ENCODE measurements at places on chromosomes 12 and 14.
A peak's percentile ranks its signal among the peaks of the same experiment; 100 is the strongest.

- no peak for DNase-seq
Measured at GRCh38 chr12:76871082-76871481, 7.7 kb downstream of the CSRP2 start.

GRCh38 chr12:12191008-12191407 is 75.8 kb downstream of the LRP6 start:
- no peak for DNase-seq

- no peak for DNase-seq
Measured at GRCh38 chr12:42204362-42204761, 33.7 kb downstream of the YAF2 start.

DNA sequence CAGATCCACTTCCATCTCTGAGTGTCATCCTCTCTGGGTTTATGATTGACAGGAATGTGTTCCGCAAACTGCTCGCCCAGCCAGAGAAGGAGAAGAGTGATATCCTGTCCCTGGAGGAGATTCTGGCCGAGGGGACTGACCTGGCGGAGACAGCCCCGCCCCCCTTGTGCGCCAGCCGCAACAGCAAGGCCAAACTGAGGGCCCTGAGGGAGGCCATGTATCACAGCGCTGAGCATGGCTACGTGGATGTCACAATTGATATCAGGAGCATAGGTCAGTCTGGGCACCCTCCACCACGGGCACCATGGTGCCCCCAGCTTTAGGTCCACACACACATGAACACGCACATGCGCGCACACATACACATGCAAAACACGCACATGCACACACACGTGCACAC is 67.5 kb upstream of the PWP1 start:
- no peak for DNase-seq

- no peak for DNase-seq
Measured at GRCh38 chr12:67927324-67927723, 61.9 kb upstream of the IFNG-AS1 start.

GRCh38 chr12:31620311-31620710 is 29.4 kb upstream of the DENND5B start:
- no peak for DNase-seq

- DNase-seq: no peak
Measured at GRCh38 chr12:38931461-38931860, 26.1 kb upstream of the CPNE8 start.

- no peak for DNase-seq
Measured at GRCh38 chr14:101586531-101587430, 25.5 kb downstream of the DIO3 start.

DNA sequence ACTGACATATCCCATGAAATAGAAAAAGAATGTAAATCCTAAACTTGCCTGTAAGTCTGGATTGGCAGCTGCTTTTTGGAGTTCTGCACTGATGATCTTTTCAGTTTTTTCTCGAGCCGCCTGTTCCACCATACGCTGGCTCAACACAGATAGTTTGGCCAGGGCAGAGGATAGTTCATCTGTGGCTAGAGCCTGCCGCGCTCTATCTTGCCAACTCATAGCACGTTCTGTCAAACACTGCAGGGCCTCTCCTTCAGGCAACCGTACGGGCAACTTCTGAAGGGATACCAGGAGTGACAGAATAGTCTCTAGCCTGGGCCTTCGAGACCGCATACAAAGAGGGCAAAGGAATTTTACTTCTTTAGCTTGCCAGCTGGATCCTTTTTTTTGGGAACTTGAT is 44.8 kb upstream of the SLC6A13 start:
- no peak for DNase-seq

DNA sequence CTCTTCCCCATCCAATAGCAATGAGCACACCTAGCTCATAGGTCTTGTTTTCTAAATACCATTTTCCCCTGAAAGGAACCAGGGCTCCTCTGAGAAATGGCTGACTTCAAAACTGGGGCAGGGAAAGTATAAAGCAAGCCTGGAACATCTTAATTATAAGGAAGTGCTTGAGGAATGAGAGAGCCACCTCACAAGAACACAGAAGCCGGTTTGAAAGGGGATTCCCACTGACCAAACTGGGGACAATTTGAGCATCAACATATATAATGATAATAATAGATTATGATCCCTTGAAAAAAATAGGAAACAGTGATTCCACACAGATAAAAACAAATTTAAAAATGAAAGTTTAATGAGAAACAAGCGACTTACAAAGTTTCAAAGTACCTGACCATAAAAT is 22.1 kb downstream of the PTGER2 start:
- DNase-seq: no peak

GRCh38 chr14:91100102-91100501 is 13.8 kb upstream of the DGLUCY start:
- DNase-seq: no peak

- no peak for DNase-seq
Measured at GRCh38 chr12:82456633-82457032, 98.3 kb downstream of the METTL25 start.

GRCh38 chr12:51224625-51225024 is 6.8 kb upstream of the POU6F1 start:
- no peak for DNase-seq

GRCh38 chr14:30798516-30798915 is 75.8 kb upstream of the COCH start:
- DNase-seq: no peak

- no peak for DNase-seq
Measured at GRCh38 chr14:38212111-38212510, 4.4 kb downstream of the SSTR1 start.

DNA sequence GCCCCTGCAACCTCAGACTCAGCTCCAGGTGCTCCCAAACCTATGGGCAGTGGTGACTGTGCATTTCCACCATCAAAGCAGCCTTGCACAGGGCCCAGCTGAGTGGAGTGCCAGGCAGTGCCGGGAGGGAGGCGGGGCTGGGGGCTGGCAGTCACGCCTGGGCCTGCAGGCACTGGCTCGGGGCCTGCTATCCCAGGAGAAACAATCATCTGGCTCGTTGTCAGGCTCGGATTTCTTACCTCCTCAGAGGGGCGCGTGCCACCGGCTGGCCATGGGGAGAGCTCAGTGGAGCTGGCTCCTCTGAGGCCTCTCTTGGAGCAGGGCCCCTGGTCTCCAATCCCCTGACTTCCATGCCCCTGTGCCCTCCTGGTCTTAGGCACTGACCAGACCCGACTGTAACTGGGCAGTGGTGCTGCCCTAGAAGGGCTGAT is 20.2 kb upstream of the PPP1R13B start:
- DNase-seq: no peak

DNA sequence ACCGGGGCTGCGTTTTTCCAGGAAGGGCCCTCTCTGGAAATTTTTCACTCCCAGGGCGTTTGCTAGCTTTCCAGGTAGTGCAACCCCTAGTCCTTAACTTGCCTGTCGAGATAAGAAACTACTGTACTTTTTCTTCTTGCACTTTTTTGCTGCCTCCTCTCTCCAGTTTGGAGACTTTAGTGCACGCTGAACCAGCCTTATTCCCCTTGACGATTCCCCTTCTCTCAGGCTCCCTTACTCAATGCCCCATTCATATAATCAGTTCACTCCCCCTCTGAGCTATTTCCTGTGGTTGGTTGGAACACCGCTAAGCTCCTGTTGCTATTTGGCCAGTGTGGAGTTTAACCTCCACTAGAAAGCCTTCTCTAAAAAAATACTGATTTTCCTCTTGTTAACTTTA is 682 bp downstream of the CREBL2 start:
- DNase-seq: no peak

DNA sequence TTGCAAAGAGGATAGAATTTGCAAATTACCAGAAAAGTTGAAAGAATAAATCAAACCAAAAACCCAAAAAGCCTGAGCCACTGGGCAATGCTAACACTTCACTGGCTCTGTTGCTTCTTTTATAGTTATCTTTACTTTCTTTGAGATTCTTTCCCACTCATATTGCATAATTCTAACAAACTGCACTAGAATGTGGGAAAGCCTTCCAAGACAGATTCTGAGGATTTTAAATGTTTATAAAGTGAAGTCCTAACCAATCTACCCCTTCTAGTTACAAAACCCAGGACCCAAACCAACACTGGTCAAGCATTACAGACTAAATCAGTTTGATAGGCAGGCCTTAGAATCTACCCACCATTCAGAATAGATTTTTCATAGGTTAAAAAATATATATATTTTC is 150.9 kb downstream of the MED13L start:
- DNase-seq: no peak

DNA sequence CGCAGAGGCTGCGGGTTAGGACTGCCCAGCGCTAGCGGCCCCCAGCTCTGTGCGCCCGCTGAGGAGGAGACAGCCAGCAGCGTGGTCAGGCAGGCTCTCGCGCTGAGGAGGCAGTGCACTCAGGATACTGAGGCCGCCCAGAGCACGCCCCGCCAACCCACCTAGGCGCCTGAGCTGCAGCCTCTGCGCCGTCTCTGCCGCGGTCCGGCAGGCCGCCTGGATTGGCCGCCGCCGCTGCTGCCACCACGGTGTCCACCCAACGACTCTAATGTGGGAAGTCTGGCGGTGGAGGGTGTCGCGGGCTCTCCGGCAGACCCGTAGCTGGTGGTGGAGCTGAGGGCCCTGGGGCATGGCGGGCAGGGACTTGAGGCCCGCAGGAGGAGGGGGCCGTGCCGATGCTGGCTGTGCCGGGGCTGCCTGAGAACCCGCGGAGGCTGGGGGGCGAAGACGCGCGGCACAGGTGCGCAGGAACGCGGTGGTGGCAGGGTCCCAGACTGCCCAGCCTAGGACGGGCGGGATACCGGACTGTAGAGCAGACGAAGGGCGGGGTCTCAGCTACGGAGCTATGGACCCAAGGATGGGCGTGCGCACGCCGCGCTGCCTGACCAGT is 69.9 kb downstream of the ASCL4 start:
- DNase-seq: no peak

DNA sequence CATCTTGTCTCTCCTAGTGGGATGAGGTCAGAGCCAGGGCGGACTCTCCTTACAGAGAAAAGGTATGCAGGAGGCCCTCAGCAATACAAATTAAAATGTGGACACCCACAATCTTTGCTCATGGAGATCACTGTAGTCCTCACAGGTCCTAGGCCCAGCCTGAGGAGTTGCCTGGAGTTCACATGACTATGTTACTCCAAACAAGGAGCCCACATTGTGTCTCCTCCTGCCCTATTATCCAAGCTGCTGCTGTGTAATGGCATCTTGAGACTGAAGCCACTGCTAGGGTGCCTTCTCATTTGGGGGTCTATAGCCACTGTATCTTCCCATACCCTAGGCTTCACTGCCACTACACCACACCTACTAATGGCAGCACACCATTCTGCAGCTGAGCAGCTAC is 11.0 kb downstream of the OR4K1 start:
- no peak for DNase-seq

GRCh38 chr12:57027011-57027804 is 10.9 kb upstream of the TAC3 start:
- DNase-seq: no peak

DNA sequence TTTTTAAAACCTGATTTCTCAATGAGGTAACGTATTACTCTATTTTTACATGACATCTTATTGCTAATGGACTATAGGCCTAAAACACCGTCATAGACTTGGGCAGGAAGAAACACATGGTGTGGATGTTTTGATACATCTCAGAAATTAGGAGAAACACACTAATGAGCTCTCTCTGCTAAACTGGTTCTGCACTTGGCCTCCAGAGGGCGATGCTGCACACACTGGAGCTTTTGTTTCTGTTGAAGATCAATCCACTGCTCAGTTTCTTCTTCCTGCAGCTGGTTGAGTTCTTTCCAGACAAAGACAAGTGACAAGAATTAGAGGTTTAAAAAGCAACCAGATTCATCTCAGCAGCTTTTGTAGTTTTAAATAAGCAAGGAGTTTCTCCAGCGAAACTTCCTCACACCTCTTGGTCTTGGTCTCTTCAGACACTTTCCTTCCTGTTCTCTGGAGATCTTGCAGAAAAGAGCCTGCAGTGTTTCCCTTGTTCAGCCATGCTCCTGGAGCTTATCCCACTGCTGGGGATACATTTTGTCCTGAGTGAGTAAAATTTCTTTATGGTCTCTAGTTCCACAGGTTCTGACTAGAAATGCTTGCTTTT is 178.5 kb upstream of the OR4E1 start:
- peak; percentile 40 for DNase-seq

GRCh38 chr12:112879191-112879705 is 27.5 kb upstream of the OAS1 start:
- no peak for DNase-seq
